ENCODE measurements at places on chromosomes 1 and 21. TPM values are rescaled to one million over a fixed set of nuclear protein-coding genes. Genes with fewer than 3 reads are reported as not detected.

DNA sequence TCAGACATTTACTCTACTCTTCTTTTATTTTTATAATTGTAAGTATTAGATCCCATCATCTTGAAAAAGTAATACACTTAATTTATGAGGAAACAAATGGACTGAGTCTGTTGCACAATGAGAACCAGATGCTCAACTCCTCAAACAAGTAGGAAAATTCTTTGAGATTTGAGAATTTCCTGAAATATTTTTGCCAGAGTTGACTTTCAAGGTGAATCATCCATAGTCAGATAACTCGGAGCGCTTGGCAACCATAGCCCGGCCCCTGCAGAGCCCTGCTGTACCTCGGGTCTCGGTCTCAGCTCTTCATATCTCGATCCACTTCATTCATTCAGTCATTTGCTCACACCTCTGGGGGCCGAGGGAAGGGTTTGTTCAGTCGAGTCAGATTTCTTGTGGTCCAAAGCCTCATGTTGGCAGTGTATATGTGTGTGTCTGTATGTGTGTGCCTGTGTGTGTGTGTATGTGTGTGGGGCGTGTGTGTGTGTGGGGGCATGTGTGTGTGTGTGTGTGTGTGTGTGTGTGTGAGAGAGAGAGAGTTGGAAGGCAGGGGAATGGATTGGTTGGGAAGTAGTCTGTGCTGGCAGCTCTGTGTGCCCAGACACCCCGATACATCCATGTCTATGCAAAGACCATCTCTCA is 18.1 kb upstream of the PCP4 start:
- H3K4me1 ChIP-seq, result no peaks in the 10 kb centered on the region
- H3K36me3 ChIP-seq, result no peaks in the 10 kb centered on the region
- no peak overlapping the region for H3K27ac ChIP-seq
- no peaks in the 10 kb centered on the region for H3K27me3 ChIP-seq

- peaks cover 29% of the 10 kb centered on the region for H3K27me3 ChIP-seq
- peak overlapping the region; percentile 42 for H3K4me3 ChIP-seq
- DNase-seq, result no peak
- no peak overlapping the region for H3K27ac ChIP-seq
- no peaks in the 10 kb centered on the region for H3K36me3 ChIP-seq
These were observed 5.1 kb upstream of the LHX9 start for GRCh38 chr1:197911857-197912696.

DNA sequence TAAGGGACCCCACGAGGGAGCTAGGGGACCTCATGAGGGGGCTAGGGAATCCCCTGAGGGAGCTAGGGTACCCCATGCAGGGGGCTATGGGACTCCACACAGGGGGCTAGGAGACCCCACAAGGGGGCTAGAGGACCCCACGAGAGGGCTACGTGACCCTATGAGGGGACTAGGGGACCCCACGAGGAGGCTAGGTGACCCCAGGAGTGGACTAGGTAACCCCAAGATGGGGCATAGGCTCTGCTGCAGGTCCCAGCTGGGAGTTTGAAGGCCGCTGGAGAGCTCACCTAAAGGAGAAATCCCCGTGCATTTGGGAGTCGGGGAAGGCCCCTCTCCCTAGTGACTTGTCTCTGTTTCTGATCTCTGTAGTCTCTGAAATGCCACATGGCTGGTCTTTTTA is 50.0 kb upstream of the DMRTB1 start:
- H3K27me3 ChIP-seq, result no peaks in the 10 kb centered on the region
- H3K27ac ChIP-seq, result peak overlapping the region; percentile 97

MYOG gene
- not detected for total RNA-seq

UBL4B gene
- total RNA-seq, result not detected

GCSAML gene
- not detected for total RNA-seq

- no peak overlapping the region for H3K27ac ChIP-seq
- H3K4me1 ChIP-seq, result peaks cover 5% of the 10 kb centered on the region
- H3K4me3 ChIP-seq, result no peak overlapping the region
- no peaks in the 10 kb centered on the region for H3K36me3 ChIP-seq
- no peaks in the 10 kb centered on the region for H3K27me3 ChIP-seq
These were observed 21.0 kb downstream of the MMEL1 start for GRCh38 chr1:2611621-2612437.

RASSF5 gene
- total RNA-seq, result 174 TPM

GRCh38 chr1:18132711-18133541 is 25.3 kb downstream of the IGSF21 start:
- no peaks in the 10 kb centered on the region for H3K4me1 ChIP-seq
- H3K4me3 ChIP-seq, result no peak overlapping the region
- H3K27me3 ChIP-seq, result no peaks in the 10 kb centered on the region
- DNase-seq, result no peak
- no peak overlapping the region for H3K27ac ChIP-seq
- no peaks in the 10 kb centered on the region for H3K36me3 ChIP-seq

DNA sequence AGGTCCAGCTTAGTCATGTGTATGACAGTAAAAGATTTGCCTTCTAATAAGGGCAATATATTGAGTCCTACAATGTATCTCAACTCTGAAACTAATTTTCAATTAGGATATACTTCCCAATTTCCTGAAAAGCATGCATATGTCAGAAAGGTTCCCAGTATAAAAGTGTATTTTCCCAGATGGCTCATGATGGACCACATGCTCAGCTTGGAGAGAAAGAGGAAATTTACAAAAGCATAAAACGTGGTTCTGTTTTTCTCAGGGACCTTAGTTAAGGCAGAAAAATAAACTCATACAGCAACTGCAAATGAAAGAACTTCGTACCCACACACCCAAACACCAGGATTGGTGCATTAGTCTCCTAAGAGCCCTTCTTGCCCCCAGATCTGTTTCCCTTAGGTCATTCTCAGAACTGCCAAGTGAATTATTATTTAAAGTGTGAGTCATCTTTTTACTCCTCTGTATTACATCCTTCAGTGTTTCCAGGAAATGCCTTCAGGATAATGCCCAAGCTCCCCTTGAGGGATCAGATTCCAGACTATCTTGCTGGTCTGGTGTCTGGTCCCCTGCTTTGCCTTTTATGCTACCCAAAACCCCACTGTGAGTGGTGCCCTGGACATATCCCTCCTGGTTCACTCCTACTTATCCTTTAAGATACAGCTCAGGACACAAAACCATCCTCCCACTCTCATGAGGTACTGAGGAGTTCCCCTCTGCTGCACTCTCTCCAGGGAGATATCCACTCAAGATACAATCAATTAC is 57.4 kb downstream of the SSX2IP start:
- no peak for DNase-seq
- H3K27ac ChIP-seq, result no peak overlapping the region
- H3K4me3 ChIP-seq, result no peak overlapping the region
- H3K4me1 ChIP-seq, result no peaks in the 10 kb centered on the region
- H3K27me3 ChIP-seq, result no peaks in the 10 kb centered on the region

S100A7 gene
- total RNA-seq, result not detected

DNA sequence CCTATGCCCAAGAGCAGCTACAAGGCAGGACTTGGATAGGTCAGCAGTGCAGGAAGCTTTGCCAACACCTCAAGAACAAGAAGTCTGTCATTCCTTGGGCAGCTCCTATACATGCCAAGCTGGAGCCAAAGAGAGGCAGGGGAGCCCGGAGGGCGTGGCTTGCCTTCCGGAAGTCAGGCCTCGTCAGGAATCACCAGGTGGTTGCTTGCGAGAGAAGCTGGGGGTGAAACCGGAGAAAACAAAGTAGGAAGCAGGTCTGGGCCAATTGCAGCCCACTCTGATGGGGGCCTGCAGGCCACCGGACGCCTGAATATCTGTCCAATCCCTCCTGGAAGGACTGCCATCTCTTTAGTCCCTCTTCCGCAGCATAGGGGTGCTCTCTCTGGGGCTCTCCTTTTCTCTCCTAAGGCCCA is 794 bp upstream of the FAM76A start:
- peak overlapping the region; percentile 52 for H3K4me3 ChIP-seq
- no peaks in the 10 kb centered on the region for H3K27me3 ChIP-seq
- peak; percentile 12 for DNase-seq
- peaks cover 4% of the 10 kb centered on the region for H3K4me1 ChIP-seq
- H3K36me3 ChIP-seq, result no peaks in the 10 kb centered on the region
- peak overlapping the region; percentile 85 for H3K27ac ChIP-seq

SLC6A17 gene
- not detected for total RNA-seq

DNA sequence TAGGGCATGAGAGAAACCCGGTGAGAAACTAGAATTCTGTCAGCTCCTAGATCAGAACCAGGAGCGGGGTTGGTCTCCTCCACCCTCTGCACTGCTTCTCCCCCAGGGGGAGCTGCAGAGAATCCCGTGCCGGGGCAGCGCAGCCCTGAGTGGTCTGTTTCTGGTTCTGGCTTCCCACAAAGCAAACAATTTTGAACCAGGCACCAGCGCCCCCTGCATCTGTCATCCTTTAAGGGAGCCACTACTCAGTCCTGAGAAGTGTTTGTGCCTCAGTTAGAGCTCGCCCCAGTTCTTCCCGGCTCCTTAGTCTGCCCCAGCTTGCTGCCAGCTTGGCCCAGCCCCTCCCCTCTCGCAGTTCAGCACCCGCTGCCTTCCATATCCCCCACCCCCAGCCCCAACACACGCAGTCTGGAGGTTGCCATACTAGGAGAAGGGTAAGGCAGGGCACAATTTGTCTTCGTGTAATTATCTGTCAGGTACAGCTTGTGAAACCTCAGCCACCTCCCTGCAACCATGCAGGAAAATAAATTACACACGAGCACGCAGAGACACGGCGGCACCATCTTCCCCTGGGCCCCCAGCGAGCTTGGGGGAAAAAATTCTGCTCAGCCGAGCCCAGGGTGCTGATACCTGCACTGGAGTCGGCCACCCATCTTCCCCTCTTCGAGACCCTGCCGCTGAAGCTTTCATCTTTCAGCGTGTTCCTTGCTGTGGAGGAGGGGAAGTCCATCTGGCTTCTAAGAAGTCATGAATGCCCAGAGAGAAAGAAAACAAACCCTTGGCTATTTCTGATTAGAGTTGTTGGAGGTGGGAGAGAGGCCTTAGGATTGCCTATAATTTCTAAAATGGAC is 62.6 kb upstream of the CD1D start:
- H3K4me3 ChIP-seq, result no peak overlapping the region
- H3K27ac ChIP-seq, result no peak overlapping the region
- no peaks in the 10 kb centered on the region for H3K36me3 ChIP-seq
- no peak for DNase-seq

POU3F1 gene
- 0.42 TPM for total RNA-seq

- H3K27ac ChIP-seq, result no peak overlapping the region
- DNase-seq, result no peak
- no peaks in the 10 kb centered on the region for H3K4me1 ChIP-seq
- no peaks in the 10 kb centered on the region for H3K27me3 ChIP-seq
These were observed 73.5 kb upstream of the PDC start for GRCh38 chr1:186534401-186534800.

DNA sequence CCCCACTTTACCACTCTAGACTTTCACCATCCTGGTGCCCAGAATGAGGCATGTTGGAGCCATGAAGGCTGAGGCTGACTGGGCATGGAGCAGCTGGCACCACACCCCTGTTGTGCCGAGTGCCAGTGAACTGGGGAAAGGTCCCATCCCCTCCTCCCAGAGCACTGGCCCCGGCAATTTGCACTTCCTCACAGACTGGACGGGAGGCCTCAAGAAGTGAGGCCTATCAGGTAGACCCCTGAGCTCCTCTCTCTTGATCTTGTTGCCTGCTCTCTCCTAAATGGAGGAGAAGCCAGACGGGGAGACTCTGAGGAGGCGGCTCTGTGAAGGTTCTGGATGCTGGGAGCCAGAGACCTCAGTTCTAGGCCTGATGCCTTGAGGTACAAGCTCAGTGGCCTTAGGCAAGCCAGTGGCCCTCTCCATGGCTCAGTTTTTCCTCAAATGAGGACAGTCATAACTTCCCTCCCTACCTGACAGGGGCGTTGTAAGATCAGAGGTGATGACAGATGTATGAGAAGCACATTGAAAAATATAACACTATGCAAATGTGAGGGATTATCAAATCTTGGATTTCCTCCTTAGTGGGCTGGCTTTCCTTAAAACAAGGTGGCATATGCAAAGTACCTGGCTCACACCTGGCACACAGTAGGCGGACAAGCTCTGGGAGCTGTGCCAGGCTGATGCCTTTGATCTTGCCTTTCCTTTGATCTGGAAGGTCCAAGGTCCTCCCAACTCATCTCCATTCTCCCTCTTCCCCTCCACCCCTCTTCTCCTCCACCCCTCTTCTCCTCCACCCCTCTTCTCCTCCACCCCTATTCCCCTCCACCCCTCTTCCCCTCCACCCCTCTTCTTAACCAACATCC is 6.7 kb downstream of the GRHL3 start:
- H3K36me3 ChIP-seq, result no peaks in the 10 kb centered on the region
- H3K27me3 ChIP-seq, result peaks cover 27% of the 10 kb centered on the region
- DNase-seq, result no peak
- no peak overlapping the region for H3K27ac ChIP-seq

HLCS gene
- total RNA-seq, result 15.3 TPM

LCA5L gene
- total RNA-seq, result 0.23 TPM

DNA sequence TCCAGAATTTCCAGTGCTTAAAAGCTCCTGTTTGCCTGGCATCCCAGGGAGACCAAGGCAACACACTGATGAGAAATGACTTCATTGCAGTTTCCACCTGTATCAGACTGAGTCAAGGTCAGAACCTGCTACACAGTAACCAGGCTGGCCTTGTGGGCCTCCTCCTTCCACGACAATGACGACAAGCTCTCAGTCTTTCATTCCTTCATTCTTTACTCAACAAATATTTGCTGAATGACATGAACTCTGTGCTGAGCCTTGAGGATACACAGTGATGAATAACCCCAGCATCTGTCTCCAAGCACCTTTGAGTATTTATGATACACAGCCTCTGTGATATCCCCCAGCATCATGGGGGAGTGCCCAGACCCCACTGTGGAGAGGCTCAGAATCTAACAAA is 8.9 kb upstream of the LCE5A start:
- no peak overlapping the region for H3K27ac ChIP-seq
- no peak overlapping the region for H3K4me3 ChIP-seq
- no peaks in the 10 kb centered on the region for H3K36me3 ChIP-seq
- peaks cover 12% of the 10 kb centered on the region for H3K27me3 ChIP-seq

GRCh38 chr1:240663169-240663879 is 51.4 kb upstream of the GREM2 start:
- H3K4me3 ChIP-seq, result no peak overlapping the region
- no peaks in the 10 kb centered on the region for H3K27me3 ChIP-seq
- H3K36me3 ChIP-seq, result no peaks in the 10 kb centered on the region
- H3K4me1 ChIP-seq, result no peaks in the 10 kb centered on the region
- H3K27ac ChIP-seq, result no peak overlapping the region
- DNase-seq, result no peak

DNA sequence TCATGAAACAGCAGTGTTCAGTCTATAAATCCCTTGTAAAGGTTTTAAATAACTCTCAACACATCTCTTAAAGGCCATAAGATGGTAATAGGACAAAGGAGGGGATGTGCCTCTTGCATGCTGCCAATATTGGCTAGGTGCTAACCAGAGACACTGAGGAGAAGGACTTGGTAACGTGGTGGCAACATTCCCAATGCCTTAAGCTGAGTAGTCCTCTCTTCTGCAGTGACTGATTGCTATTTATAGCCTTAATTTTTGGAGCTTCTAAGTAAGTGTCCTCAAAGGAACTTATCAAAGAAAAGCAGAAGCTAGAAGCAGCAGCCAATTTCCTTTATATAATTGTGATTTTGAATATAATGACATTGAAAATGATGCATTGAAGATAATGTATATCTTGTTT is 63.0 kb downstream of the DPT start:
- no peaks in the 10 kb centered on the region for H3K36me3 ChIP-seq
- no peak overlapping the region for H3K4me3 ChIP-seq
- no peaks in the 10 kb centered on the region for H3K27me3 ChIP-seq
- DNase-seq, result no peak

CCDC27 gene
- not detected for total RNA-seq

- H3K36me3 ChIP-seq, result no peaks in the 10 kb centered on the region
- no peak for DNase-seq
- H3K27ac ChIP-seq, result no peak overlapping the region
These were observed 715.5 kb downstream of the NCAM2 start for GRCh38 chr21:21713651-21714180.

- no peak for DNase-seq
- no peak overlapping the region for H3K4me3 ChIP-seq
- no peaks in the 10 kb centered on the region for H3K36me3 ChIP-seq
- no peaks in the 10 kb centered on the region for H3K27me3 ChIP-seq
These were observed 66.8 kb downstream of the SLX9 start for GRCh38 chr21:45006536-45007095.

LRIF1 gene
- total RNA-seq, result 6.4 TPM
